ENCODE measurements at places on chromosomes 1 and 21.
A peak's percentile ranks its signal among the peaks of the same experiment; 100 is the strongest.

DNA sequence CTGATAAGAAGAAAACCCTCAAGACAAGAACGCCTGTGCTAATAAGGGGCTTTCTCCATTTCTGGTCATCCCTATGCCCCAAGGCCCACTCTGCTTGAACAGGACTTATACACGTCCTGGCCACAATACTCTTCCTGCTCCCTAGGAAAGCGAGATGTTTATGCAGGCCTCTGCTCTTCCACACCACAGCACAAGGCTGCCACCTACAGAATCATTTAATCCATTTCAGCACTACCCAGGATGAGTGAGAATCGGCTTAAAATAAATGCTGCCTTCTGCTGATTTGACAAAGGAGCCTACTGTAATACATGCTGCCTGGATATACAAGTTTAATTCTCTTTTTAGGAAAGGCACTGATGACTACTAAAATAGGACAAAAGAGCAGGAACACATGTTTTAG, 29.4 kb downstream of the FRRS1 start:
- H3K27me3 ChIP-seq, result no peaks in the 10 kb centered on the region
- H3K4me1 ChIP-seq, result no peaks in the 10 kb centered on the region
- no peak for DNase-seq

GRCh38 chr1:205449750-205450443, 5.9 kb downstream of the BLACAT1 start:
- peaks cover 21% of the 10 kb centered on the region for H3K4me1 ChIP-seq
- H3K27ac ChIP-seq, result peak overlapping the region; percentile 60
- no peaks in the 10 kb centered on the region for H3K36me3 ChIP-seq
- peak overlapping the region; percentile 47 for H3K4me3 ChIP-seq
- peaks cover 37% of the 10 kb centered on the region for H3K27me3 ChIP-seq

- H3K4me1 ChIP-seq, result peaks cover 26% of the 10 kb centered on the region
- DNase-seq, result no peak
- no peaks in the 10 kb centered on the region for H3K36me3 ChIP-seq
- no peak overlapping the region for H3K4me3 ChIP-seq
- H3K27me3 ChIP-seq, result peaks cover 3% of the 10 kb centered on the region
Measured at GRCh38 chr1:24294228-24294672, 24.9 kb upstream of the GRHL3 start.

- H3K4me3 ChIP-seq, result no peak overlapping the region
- no peaks in the 10 kb centered on the region for H3K36me3 ChIP-seq
- H3K27ac ChIP-seq, result no peak overlapping the region
- H3K4me1 ChIP-seq, result peaks cover 12% of the 10 kb centered on the region
Measured at GRCh38 chr1:201471772-201472171, 2.8 kb upstream of the PHLDA3 start.

- no peak for DNase-seq
- peaks cover 4% of the 10 kb centered on the region for H3K4me1 ChIP-seq
- no peaks in the 10 kb centered on the region for H3K36me3 ChIP-seq
- H3K27me3 ChIP-seq, result no peaks in the 10 kb centered on the region
- no peak overlapping the region for H3K27ac ChIP-seq
Measured at GRCh38 chr1:233079574-233079973, 129.2 kb downstream of the NTPCR start.

DNA sequence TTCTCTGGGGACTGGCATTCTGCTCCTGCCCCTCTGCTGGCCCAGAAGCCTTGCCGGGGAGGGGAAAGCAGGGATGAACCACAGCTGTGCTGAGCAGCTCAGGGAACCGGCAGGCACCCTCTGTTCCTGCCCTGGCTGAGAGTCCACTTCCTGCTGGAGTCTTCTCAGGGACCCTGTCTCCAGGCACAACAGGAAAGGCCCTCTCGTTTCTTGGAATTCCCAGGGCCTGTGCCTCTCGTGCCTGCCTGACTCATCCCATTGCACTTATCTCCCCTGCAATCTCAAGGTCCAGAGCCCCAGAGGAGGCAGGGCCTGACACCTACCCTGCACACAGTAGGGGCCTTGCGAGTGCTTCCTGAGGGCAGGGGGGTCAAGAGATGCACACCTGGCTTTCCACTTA, 1.1 kb upstream of the EDN2 start:
- no peak overlapping the region for H3K4me3 ChIP-seq
- DNase-seq, result peak; percentile 32
- peaks cover 65% of the 10 kb centered on the region for H3K4me1 ChIP-seq
- H3K36me3 ChIP-seq, result no peaks in the 10 kb centered on the region

DNA sequence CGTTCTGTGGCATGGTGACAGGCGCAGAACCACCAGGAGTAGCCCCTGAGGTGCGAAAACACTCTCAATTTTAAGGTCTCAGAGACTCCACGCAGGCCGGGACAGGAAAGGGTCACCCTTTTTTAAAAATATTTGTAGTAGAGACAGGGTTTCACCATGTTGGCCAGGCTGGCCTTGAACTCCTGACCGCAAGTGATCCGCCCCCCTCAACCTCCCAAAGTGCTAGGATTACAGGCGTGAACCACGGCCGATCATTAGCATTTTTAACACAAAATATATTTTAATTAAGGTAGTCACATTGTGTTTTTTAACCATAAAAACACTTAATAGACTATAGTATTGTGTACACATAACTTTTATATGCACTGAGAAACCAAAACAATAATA, 31.1 kb downstream of the ATP2B4 start:
- no peak overlapping the region for H3K27ac ChIP-seq
- no peak overlapping the region for H3K4me3 ChIP-seq
- peaks cover 47% of the 10 kb centered on the region for H3K4me1 ChIP-seq
- H3K36me3 ChIP-seq, result no peaks in the 10 kb centered on the region
- no peaks in the 10 kb centered on the region for H3K27me3 ChIP-seq
- DNase-seq, result no peak

- H3K4me3 ChIP-seq, result no peak overlapping the region
- no peak for DNase-seq
- H3K27me3 ChIP-seq, result no peaks in the 10 kb centered on the region
- no peak overlapping the region for H3K27ac ChIP-seq
Measured at GRCh38 chr1:151492120-151492519, 19.1 kb upstream of the CGN start.

GRCh38 chr1:53369034-53369750, 41.3 kb upstream of the LRP8 start:
- H3K27ac ChIP-seq, result no peak overlapping the region
- H3K36me3 ChIP-seq, result no peaks in the 10 kb centered on the region
- no peak overlapping the region for H3K4me3 ChIP-seq
- H3K27me3 ChIP-seq, result no peaks in the 10 kb centered on the region
- peaks cover 6% of the 10 kb centered on the region for H3K4me1 ChIP-seq

- no peaks in the 10 kb centered on the region for H3K36me3 ChIP-seq
- no peak overlapping the region for H3K4me3 ChIP-seq
- no peaks in the 10 kb centered on the region for H3K27me3 ChIP-seq
- H3K27ac ChIP-seq, result no peak overlapping the region
- no peaks in the 10 kb centered on the region for H3K4me1 ChIP-seq
Measured at GRCh38 chr1:222240536-222241181, 307.2 kb downstream of the HHIPL2 start.

- no peak overlapping the region for H3K27ac ChIP-seq
- no peaks in the 10 kb centered on the region for H3K27me3 ChIP-seq
- no peaks in the 10 kb centered on the region for H3K4me1 ChIP-seq
- no peak overlapping the region for H3K4me3 ChIP-seq
- no peaks in the 10 kb centered on the region for H3K36me3 ChIP-seq
Measured at GRCh38 chr1:208418667-208419066, 174.5 kb upstream of the PLXNA2 start.

DNA sequence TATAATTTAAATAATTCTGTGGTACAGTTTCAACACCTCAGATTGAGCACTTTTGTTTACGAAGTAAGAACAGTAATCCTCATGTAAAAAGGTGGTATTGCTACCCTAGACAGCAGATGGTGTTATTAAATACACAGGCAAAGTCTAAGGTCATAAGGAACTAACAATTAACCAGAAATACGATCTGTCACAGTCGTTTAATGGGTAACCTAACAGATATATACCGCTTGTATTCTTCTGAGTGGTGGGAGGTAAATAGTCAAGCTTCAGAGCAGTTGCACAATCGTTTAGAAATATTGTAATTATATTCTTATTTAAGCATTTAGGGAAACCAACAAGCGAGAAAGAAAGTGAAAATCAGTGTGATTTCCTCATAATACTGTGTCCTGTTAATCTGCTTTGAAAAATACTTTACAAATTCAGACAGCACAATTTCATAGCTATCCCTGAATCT, 9.8 kb upstream of the IRF2BP2 start:
- peak overlapping the region; percentile 15 for H3K4me3 ChIP-seq
- DNase-seq, result no peak
- no peaks in the 10 kb centered on the region for H3K27me3 ChIP-seq

DNA sequence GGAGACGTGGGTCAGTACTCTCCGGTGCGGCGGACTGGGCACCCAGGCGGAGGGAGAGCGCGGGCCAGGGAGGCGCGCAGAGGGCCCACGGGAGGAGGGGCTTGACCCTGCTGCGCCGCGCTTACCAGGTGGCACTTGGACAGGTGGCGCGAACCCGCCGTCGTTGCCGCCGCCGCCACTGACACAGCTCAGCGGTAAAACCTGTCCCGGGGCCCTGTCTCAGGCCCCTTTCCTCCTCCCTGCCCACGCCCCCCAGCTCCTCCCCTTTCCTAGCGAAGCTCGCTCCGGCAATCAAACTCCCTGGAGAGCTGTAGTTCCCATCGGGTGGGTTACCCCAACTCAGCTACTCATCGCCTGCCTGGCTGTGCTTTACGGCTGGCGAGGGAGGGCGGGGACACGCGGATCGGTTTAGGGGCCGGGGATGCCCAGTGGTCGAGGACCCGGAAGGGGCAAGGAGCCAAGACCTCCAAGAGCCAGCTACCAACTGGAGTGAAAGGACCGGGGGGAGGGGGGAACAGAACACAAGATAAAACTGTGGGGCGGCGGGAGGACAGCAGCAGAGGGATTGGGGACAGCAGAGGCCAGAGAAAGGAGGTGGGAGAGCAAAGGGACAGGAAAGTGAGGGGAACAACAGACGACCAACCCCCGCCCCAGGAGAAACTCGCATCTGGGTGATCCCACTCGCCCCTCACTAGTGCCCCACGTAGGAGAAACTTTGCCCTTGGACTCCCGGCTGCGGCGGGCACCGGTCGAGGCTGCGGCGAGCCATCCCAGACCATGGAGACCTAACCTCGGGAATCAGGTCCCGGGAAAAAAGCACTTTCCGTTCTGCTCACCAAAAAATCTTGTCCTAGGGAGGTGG, 2.9 kb downstream of the GFI1 start:
- peaks cover 97% of the 10 kb centered on the region for H3K27me3 ChIP-seq
- peak overlapping the region; percentile 63 for H3K4me3 ChIP-seq
- DNase-seq, result peak; percentile 49
- peaks cover 68% of the 10 kb centered on the region for H3K4me1 ChIP-seq
- H3K36me3 ChIP-seq, result no peaks in the 10 kb centered on the region

GRCh38 chr1:75615613-75616435, 4.9 kb upstream of the SLC44A5 start:
- peaks cover 22% of the 10 kb centered on the region for H3K4me1 ChIP-seq
- no peaks in the 10 kb centered on the region for H3K36me3 ChIP-seq
- H3K27ac ChIP-seq, result no peak overlapping the region
- peak; percentile 47 for DNase-seq
- peaks cover 44% of the 10 kb centered on the region for H3K27me3 ChIP-seq

DNA sequence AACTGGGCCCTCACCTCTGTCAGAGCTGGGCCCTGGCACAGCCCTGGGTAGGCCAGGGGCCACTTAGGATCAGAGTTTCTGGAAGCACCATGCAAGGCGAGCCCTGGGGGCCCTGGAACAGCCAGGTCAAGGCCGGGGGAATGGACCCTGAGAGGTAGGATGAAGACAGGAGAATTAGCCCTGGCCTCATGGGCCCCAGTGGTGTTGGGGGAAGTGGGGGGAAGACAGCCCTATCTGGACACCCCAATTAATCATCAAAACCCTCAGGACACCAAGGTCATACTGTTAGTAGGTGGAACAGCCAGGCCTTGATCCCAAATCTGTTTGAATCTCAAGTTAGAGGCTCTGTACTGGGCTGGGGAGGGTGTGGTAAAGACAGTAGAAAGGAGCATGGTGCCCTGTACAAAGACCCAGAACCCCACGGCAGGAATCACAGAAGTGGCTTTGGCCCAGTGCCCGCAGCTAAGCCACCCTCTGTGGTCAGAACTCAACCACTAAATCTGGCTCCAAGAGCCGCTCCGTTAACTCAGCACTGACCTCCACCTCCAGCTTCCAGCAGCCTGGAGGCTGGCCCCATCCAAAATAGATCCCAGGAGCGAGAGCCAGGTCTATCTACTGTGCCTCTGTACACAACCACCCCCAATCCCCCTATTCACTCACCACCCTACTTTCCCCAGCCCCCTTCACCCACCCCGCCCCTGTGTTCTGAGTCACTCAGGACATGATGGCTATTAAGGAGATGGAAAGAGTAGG, 14.0 kb upstream of the TRIM63 start:
- DNase-seq, result no peak
- H3K4me1 ChIP-seq, result no peaks in the 10 kb centered on the region
- H3K27me3 ChIP-seq, result no peaks in the 10 kb centered on the region
- H3K27ac ChIP-seq, result no peak overlapping the region

DNA sequence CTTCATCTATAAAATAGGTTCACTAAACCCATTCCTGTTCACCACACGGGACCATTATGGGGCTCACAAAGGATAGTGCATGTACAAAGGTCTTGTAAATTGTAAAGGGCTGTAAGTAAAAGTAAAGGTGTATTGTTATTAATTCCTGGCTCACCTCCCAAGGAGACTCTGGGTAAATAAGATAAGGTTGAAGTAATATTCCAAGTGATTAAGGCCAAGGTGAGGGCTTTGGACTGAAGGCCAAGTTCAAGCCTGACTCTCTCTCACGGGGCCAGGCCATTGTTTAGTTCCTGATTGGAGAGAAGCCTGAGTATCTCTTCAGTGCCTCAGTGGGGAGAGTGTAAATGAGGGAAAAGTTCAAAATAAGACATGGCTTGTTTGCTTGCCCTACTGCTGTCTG, 19.5 kb upstream of the ZFYVE9 start:
- H3K4me3 ChIP-seq, result no peak overlapping the region
- H3K36me3 ChIP-seq, result no peaks in the 10 kb centered on the region
- DNase-seq, result no peak
- peaks cover 7% of the 10 kb centered on the region for H3K27me3 ChIP-seq
- H3K27ac ChIP-seq, result no peak overlapping the region

DNA sequence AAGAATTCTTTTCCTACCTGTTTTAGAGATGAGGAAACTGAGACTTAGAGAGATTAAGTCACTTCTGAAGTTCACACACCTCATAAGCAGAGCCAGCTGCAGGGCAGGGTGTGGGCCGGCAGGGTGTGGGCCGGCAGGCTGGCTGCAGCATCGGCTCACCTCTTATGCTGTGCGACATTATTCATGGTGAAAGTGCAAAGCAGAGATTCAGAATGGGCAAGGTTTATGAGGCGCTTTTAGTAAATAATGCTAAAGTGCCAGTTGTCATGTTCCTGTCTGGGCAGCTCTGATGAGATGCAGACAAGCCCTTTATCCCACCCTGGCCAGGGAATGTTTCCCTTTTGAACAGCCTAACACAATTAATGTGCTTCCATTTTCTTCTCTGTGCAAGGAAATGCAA, 14.6 kb downstream of the MAB21L3 start:
- H3K27me3 ChIP-seq, result no peaks in the 10 kb centered on the region
- H3K36me3 ChIP-seq, result no peaks in the 10 kb centered on the region
- H3K27ac ChIP-seq, result no peak overlapping the region
- no peak overlapping the region for H3K4me3 ChIP-seq

DNA sequence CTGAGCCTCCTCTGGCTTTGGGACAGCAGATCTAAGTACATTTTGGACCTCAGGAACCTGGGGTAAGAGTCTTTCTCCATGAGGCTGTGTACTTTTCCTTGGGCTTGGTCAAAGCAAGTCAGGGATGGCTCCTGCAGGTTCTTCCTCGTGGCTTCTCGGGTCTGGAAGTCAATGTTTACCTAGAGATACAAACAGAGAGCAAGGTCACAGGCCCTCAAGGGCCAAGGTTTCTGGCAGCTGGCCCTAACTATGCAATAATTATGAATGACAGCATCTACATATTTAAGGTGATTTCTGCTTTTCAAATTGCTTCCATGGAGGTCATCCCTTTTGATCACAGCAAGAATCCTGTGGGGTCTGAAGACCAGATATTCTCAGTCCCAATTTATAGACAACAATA, 37.6 kb downstream of the RGS8 start:
- no peak for DNase-seq
- no peak overlapping the region for H3K27ac ChIP-seq
- H3K4me3 ChIP-seq, result no peak overlapping the region
- H3K27me3 ChIP-seq, result no peaks in the 10 kb centered on the region
- no peaks in the 10 kb centered on the region for H3K36me3 ChIP-seq
